Epithelial cell of alveolus of lung (primary cell): ENCODE measurements at places on chromosomes 1 and 21. TPM values are rescaled to one million over a fixed set of nuclear protein-coding genes. Genes with fewer than 3 reads are reported as not detected.

The HJV gene
- total RNA-seq = not detected in 2 replicates

The CA6 gene
- not detected in 2 replicates for total RNA-seq

The TMEM63A gene
- 10.0 and 25.4 TPM in 2 replicates for total RNA-seq

The ANKRD35 gene
- 1.8 and 8.8 TPM in 2 replicates for total RNA-seq

The GALNT2 gene
- 72.7 and 85.6 TPM in 2 replicates for total RNA-seq

The TEKT2 gene
- total RNA-seq = 0.24 TPM in 1 of 2 replicates, not detected in the other

The SPRR3 gene
- not detected in 2 replicates for total RNA-seq

The KCNA3 gene
- total RNA-seq = 0.64 and 0.91 TPM in 2 replicates

The FCRL1 gene
- total RNA-seq = not detected in 2 replicates

The TMEM81 gene
- 1.3 and 3.6 TPM in 2 replicates for total RNA-seq

The NRAS gene
- 44.0 and 64.5 TPM in 2 replicates for total RNA-seq

The TFAP2E gene
- total RNA-seq = 0.16 and 0.26 TPM in 2 replicates

The HEATR1 gene
- 12.7 and 20.8 TPM in 2 replicates for total RNA-seq

The RAD54L gene
- total RNA-seq = 2.9 and 12.0 TPM in 2 replicates

The CLCA4 gene
- total RNA-seq = not detected in 2 replicates

The YBEY gene
- total RNA-seq = 20.3 and 26.5 TPM in 2 replicates

The GNG4 gene
- total RNA-seq = 0.78 TPM in 1 of 2 replicates, not detected in the other

The CMPK1 gene
- 61.9 and 64.4 TPM in 2 replicates for total RNA-seq

The AKR7A2 gene
- 129 and 179 TPM in 2 replicates for total RNA-seq

The NPPB gene
- 0.78 TPM in 1 of 2 replicates, not detected in the other for total RNA-seq

The CFHR1 gene
- not detected in 2 replicates for total RNA-seq

The CRNN gene
- not detected in 2 replicates for total RNA-seq

The FAM177B gene
- not detected in 2 replicates for total RNA-seq

The UQCRH gene
- 453 and 735 TPM in 2 replicates for total RNA-seq

The OR2W3 gene
- not detected in 2 replicates for total RNA-seq

The HPCA gene
- not detected in 2 replicates for total RNA-seq

The WNT4 gene
- total RNA-seq = 0.56 TPM in 1 of 2 replicates, not detected in the other

The SPATA21 gene
- total RNA-seq = not detected in 2 replicates

The SELP gene
- not detected in 2 replicates for total RNA-seq

The ARHGEF16 gene
- total RNA-seq = 0.08 and 1.2 TPM in 2 replicates

The LIN28A gene
- total RNA-seq = not detected in 2 replicates

The LRRC38 gene
- 0.39 TPM in 1 of 2 replicates, not detected in the other for total RNA-seq
